ENCODE measurements at places on chromosomes 11 and 22.

- no peak for DNase-seq
- H3K27me3 ChIP-seq, result no peaks in the 10 kb centered on the region
- H3K27ac ChIP-seq, result no peak overlapping the region
- H3K36me3 ChIP-seq, result no peaks in the 10 kb centered on the region
- H3K4me3 ChIP-seq, result no peak overlapping the region
Measured at GRCh38 chr11:2762451-2762850, 62.7 kb upstream of the KCNQ1OT1 start.

- H3K4me3 ChIP-seq, result no peak overlapping the region
- H3K4me1 ChIP-seq, result no peaks in the 10 kb centered on the region
- no peaks in the 10 kb centered on the region for H3K36me3 ChIP-seq
Measured at GRCh38 chr11:72890881-72891280, 76.7 kb downstream of the ATG16L2 start.

- DNase-seq, result no peak
- no peaks in the 10 kb centered on the region for H3K27me3 ChIP-seq
- H3K27ac ChIP-seq, result no peak overlapping the region
- H3K36me3 ChIP-seq, result no peaks in the 10 kb centered on the region
- no peak overlapping the region for H3K4me3 ChIP-seq
Measured at GRCh38 chr11:118628432-118628831, 21.0 kb downstream of the PHLDB1 start.

GRCh38 chr11:121368364-121369240 is 76.0 kb downstream of the SC5D start:
- H3K27ac ChIP-seq, result no peak overlapping the region
- DNase-seq, result no peak
- H3K36me3 ChIP-seq, result no peaks in the 10 kb centered on the region

DNA sequence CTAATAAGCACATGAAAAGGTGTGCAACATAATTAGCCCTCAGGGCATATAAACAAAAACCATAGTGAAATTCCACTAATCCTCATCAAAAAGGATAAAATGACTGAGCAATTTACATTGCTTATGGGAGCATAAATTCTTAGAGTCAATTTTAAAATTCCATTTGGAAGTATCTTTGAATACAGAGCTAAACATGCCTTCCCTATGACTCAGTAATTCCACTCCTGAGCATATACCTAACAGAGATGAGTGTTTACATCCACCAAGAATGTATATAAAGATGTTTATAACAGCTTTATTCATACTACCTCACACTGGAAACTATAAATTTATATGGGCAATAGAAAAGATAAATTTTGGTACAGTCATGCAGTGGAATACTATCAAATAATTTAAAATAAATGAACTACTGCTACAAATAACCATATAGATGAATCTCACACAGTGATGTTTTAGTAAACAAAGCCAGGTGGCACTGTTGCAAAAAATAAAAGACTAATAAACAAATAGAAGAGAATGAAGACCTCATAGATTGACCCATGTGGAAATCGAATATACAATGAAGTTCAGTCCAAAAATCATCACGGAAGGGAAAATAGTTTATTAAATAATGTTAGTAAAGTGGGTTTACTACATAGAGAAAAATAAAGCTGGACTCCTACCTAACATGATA is 8.2 kb upstream of the OR2D2 start:
- H3K4me1 ChIP-seq, result no peaks in the 10 kb centered on the region
- H3K27ac ChIP-seq, result no peak overlapping the region
- H3K27me3 ChIP-seq, result no peaks in the 10 kb centered on the region
- DNase-seq, result no peak
- no peak overlapping the region for H3K4me3 ChIP-seq

GRCh38 chr22:46525389-46526243 is 11.8 kb downstream of the CELSR1 start:
- no peak overlapping the region for H3K4me3 ChIP-seq
- H3K27ac ChIP-seq, result no peak overlapping the region
- no peaks in the 10 kb centered on the region for H3K4me1 ChIP-seq
- H3K36me3 ChIP-seq, result no peaks in the 10 kb centered on the region

Data from pancreas (tissue), 10 donors.